ENCODE measurements at places on chromosomes 1 and 21.

DNA sequence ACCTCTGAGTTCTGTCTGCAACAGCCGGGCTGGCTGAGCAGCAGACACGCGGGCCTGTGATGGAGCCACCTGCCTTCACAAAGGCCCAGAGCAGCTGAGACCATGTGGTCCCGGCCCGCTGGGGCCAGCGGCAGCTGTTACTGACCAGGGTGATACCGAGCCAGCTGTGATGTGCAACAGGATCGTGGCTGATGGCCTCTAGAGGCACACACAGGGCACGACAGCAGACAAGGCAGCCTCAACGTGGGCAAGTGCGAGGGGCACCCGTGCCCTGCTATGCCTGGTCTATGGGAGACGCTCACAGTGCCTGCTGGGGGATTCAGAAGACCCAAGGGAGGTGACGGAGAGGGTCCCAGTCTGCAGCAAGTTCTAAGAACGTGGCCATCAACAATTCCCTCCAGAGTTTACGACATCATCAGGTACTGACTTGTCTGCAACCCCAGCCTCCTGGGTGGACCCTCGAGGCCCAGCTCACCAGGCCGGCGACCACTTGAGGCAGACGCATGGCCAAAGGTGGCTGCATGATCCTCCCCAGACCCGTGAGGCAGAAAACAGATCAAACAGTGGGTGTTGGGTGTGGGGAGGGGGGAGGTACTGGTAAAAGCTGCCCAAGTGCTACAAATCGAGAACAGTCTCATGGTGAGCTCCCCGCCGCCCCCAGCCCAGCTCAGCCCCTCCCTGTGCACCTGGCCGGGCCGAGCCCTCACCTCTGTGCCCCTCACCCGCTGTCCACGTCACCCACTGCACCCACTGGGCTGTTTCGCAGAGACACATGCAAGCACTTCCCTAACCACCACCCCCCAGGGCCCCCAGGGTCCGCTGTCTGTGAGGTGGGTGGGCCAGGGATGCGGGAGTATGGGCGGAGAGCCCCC, 6.0 kb downstream of the POFUT2 start:
- DNase-seq = no peak

GRCh38 chr1:181135437-181135731, 46.9 kb downstream of the IER5 start:
- DNase-seq = no peak

DNA sequence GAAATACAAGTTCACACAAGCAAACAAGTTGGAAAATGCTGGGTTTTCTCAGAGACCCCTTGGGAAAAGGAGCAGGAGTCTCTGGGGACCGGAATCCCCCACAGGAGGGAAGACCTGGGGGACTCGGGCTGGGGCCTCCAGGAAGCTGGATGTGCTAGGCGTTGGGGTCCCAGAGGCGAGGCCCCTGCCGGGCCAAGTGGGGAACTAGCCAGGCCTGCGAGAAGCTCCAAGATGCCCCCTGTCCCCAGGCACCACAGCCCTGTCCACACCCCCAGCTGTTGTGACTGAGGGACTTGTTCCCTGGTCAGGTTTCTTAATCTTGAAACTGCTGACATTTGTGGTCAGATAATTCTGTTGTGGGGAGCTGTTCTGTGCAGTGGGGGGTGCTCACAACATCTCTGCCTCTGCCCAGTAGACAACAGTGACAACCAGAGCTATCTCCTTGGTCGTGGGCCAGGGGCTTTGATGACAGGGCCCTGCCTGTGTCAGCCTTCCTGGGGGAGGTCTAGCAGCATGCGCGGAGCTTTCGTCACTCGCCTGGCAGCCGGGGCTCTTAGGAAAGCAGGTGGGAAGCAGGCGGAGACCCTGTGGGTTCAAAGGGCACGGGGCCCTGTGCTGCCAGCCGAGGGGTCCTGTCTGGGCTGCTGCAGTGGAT, 126.4 kb upstream of the ARHGEF16 start:
- no peak for DNase-seq

GRCh38 chr1:3426956-3427535, 27.4 kb upstream of the ARHGEF16 start:
- no peak for DNase-seq

DNA sequence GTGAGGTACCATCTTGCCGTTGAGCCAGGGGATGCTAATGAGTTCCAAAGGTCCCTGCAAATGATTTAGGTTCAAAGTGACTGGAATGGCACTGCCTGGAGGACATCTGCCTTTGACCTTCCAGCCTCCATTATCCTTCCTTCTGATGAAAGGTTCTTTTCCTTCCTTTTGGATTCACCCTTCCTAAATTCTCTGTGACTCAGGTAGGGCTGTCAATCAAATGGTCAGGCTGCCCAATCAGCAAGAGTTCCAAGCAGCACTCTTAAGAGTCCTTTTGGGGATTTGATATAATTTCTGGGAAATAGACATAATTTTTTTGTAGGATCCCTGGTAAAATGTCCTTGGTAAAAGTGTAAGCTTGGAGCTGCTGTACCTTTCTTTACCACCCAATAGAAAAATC, 58.8 kb upstream of the LMO4 start:
- DNase-seq = no peak

- DNase-seq = no peak
Measured at GRCh38 chr1:212525479-212526110, 83.0 kb upstream of the ATF3 start.

DNA sequence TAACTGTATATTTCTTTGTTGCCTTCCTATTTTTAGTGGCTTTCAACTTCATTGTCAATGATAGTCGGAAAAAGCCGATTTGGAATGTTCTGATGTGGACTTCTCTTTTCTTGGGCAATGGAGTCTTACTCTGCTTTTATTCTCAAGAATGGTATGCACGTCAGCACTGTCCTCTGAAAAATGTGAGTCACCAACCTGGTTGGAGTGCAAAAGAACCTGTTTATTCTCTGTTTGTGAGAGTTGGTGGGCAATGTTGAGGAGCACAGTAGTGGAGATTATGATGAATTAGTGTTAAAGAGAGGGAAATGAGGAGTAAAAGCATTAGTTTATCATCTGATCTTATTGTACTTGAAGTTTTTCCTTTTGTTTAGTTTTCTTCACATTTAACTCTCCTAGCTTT, 14.5 kb upstream of the AXDND1 start:
- no peak for DNase-seq

GRCh38 chr1:232486006-232486405, 143.9 kb downstream of the SIPA1L2 start:
- no peak for DNase-seq

DNA sequence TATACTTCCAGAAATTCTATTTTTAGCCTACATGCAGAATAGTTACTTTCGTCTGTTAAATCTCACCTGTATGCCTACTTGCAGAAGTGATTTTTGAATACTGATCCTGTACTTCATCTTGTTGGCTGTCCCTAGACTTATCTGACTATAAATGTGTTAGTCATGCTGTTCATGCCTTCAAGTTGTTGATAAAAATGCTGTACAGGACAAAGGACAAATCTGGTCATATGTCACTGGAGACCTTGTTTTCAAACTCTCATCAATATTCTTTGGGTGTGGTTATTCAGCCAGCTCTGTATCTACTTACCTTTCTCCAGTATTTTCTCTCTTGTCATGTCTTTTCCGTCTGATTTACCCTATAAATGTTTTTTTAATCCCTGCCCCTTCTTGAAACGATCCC, 132.9 kb downstream of the RNF220 start:
- no peak for DNase-seq

DNA sequence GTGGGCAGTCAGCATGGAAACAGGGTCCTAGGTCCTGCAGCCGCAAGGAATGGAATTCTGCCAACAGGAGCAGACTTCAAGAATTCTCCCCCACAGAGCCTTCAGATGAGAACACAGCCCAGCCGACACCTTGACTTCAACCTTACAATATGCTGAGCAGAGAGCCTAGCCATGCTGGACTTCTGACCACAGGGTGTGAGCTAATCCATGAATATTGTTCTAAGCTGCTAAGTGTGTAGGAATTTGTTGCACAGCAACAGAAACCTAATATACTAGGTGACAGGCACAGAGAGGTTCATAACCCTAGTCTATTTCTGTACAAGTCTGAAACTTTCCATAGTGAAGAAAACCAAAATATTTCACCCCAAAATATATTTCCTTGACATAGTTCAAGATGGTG, 32.9 kb upstream of the IFNGR2 start:
- DNase-seq = no peak

DNA sequence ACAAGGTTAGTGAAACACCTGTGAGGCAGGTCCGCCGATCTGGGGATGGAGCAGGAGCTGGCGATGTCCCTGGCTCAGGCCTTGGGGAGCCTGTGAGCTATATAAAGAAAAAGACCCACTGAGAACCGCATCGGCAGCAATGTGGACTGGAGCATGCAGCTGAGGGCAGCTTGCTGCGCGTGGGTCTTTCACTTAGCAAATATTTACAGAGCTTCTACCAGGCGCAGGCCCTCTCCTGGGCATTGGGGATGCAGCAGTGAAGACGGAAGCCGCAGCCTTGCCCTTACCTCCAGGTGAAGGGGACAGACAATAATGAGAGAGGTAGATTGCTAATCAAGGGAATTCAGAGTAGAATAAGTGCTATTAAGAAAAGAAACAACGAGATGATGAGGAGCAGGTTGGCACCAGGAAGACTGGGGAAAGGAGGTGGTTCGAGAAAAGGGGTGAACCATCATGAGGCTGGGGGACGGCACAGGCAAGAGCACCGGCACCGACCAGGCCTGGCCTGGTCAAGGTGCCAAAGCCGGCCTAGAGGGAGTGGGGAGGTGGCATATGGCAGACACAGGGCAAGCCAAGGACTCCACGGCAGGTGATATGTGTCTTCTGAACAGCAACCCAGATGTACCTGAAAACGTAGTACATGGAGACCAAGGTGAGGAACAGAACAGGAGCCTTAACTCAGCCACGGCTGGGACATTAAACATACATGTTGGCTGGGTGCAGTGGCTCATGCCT, 60.7 kb upstream of the PAX7 start:
- no peak for DNase-seq

GRCh38 chr1:17186216-17186909, 18.6 kb upstream of the PADI1 start:
- DNase-seq = no peak

Measured in stimulated activated CD4-positive, alpha-beta T cell treated with anti-CD3 and anti-CD28 coated beads, TNF-alpha, amount 100 ng/mL, for 24 hours (primary cell).